Vagina (tissue), 2 donors: ENCODE measurements at places on chromosomes 7 and 10. TPM values are rescaled to one million over a fixed set of nuclear protein-coding genes. Genes with fewer than 3 reads are reported as not detected.

GIMAP6 gene
- 21.4 TPM for total RNA-seq

ACHE gene
- 9.3 TPM for total RNA-seq

RASSF4 gene
- 29.2 TPM for total RNA-seq

NKX2-3 gene
- total RNA-seq = not detected

DNA sequence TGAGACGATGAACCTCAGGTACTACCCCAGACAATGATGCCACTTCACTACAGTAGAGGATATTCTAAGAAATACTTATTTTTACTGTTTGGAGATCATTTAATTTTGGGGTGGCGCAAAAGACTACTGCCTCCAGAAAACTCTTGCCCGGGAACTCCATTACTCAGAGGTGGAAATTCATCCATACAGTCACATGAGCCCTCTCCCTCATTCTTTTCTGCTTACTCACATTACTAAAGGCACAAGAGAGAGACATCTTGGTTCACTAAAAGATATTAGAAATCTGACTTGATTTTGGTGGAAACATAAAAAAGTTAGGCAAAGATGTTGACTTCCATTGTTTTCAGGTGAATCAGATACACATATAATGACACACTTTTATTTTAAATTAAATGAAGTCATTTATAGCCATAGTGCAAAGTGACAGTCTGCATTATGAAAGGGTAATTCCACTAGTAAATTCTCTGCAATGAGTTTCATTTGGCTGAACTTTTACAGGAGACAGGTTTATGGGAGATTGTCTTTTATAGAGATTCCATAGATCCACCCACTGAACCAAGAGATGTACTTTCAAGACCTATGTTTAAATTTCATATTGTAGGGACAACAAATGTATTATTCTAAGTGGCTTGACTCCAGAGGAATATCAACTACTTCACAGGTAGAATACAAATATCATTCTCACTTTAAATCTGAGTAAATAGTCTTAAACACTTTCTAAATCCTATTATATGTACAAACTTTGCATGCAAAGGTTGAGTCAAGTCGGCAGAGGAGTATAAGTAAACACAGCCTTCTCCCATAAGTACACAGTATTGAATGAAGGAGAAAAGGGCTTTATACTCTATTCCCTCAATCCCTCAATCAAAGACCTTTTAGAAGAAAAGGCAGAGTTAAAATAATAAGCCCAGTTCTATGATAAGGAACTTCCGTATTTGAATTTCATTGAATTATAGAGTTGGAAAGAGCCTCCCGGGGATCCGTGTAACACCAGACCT, 18.8 kb downstream of the NEBL start:
- no peak for DNase-seq

- DNase-seq = no peak
Measured at GRCh38 chr10:13001041-13001886, at the start of gene CCDC3. Gene CCDC3, minus strand, starts transcription at chr10:13001713. Its CDS starts 143 bp downstream, at chr10:13001570.

GRCh38 chr7:10802526-10802925, 171.1 kb upstream of the PHF14 start:
- no peak for DNase-seq

DNA sequence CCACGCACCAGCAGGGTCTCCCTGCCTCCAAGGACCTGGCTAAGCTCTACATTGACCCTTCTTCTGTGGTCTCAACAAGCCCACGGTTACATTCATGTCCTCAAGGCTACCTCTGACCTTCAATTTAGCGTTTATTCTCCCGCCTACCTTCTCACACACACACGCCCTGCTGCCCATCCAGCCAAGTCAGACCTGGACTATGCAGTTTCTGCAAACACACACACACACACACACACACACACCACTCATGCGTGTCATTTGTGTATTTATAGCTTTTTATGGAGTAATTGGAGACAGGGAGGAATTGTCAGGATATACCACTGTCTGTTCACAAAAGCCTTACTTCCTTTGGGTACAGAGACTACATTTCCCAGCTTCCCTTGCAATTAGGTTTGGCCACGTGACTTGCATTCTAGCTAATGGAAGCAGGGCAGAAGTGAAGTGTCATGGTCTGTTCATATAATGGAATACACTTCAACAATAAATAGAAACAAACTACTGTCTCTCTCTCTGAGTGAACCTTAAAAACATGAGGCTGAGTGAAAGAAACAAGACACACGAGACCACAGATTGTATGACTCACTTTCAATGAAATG, 53.8 kb upstream of the CPXM2 start:
- DNase-seq = no peak

GRCh38 chr10:29784175-29784773, 149.5 kb upstream of the SVIL start:
- DNase-seq = no peak

GRCh38 chr10:113027574-113028455, 77.8 kb downstream of the TCF7L2 start:
- no peak for DNase-seq

- DNase-seq = no peak
Measured at GRCh38 chr10:69415951-69416350, 767 bp downstream of the TACR2 start.

GRCh38 chr10:58280477-58280876, 11.5 kb downstream of the CISD1 start:
- no peak for DNase-seq

GRCh38 chr10:71436268-71437125, 39.8 kb downstream of the CDH23 start:
- no peak for DNase-seq

- DNase-seq = no peak
Measured at GRCh38 chr10:117635826-117636225, 93.3 kb downstream of the EMX2 start.

DNA sequence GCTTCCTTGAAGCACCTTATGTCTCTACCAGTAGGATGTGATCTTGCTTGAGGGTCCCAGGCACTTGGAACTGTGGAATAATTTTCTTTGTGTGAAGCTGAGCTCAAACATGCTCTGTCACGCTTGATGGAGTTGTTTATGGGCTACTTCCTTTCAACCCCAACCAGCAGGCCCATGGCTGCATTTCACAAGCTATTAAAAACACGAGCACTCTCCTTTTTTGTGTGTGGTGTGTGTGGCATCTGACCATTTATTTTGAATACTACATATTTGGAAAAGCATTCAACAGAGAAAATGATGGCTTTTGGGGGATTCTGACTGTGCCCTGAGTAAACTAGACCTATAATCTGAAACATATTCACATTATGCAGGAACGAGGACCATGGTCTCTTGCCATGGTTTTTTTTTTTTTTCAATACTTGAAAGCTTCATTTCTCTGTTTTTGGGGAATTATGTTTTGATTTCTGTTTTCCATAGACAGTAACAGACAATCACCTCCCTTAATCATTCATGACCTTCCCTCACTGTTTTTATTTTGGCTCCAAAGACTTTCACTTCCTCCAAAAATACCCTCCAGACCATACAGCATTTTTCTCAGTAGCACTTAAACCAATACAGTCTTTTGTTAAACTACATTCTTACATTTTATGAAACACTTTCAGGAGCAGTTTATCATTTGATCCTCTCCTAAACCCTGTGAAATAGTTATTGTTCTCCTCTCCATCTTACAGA, 233.6 kb upstream of the BMPER start:
- DNase-seq = no peak

- DNase-seq = no peak
Measured at GRCh38 chr10:42367532-42368230, 270.7 kb downstream of the ZNF33B start.
